Activated naive CD8-positive, alpha-beta T cell treated with anti-CD3 and anti-CD28 coated beads for 36 hours (primary cell): ENCODE measurements at places on chromosomes 2 and 18.

DNA sequence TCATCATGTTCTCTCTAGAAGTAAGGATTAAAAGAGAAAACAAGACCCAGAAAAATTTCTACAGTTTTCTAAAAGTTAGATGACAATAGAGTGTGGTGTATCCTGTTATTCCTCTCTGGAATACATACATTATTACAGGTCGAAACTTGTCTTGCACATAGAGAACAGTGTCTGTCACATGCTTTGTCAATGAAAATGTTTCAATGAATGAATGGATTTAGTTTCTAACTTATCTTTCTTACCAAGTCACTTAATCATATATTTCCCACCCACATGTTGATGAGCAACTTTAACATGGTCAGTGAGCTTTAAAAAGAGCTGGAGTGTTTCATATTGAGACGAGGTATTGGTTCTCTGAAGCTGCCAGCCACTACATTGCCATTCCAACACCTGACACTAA, 4.3 kb downstream of the DSG4 start:
- DNase-seq: no peak

GRCh38 chr2:240186191-240186725, 45.8 kb upstream of the OTOS start:
- DNase-seq: no peak

DNA sequence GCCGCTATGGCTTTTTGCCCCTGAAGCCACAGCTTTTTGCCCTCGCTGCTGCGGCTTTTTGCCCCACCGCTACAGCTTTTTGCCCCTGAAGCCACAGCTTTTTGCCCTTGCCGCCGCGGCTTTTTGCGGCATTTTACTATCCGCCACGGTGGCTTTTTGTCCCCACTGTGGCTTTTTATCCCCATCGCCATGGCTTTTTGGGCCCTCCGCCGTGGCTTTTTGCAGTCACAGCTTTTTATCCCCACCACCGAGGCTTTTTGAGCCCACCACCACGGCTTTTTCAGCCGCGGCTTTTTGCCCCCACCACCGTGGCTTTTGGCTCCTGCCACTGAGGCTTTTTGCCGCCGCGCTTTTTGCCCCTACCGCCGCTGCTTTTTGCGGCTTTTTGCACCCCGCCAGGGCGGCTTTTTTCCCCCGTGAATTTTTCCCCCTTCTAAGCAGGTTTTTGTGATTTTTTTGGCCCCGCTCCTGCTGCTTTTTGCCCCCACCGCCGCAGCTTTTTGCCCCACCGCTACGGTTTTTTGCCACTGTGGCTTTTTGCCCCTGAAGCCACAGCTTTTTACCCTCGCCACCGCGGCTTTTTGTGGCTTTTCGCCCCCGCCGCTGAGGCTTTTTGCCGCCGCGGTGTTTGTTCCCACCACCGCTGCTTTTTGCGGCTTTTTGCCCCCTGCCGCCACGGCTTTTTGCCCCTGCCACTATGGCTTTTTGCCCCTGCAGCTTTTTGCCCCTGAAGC, 2797.2 kb upstream of the TEKT4 start:
- DNase-seq: no peak

DNA sequence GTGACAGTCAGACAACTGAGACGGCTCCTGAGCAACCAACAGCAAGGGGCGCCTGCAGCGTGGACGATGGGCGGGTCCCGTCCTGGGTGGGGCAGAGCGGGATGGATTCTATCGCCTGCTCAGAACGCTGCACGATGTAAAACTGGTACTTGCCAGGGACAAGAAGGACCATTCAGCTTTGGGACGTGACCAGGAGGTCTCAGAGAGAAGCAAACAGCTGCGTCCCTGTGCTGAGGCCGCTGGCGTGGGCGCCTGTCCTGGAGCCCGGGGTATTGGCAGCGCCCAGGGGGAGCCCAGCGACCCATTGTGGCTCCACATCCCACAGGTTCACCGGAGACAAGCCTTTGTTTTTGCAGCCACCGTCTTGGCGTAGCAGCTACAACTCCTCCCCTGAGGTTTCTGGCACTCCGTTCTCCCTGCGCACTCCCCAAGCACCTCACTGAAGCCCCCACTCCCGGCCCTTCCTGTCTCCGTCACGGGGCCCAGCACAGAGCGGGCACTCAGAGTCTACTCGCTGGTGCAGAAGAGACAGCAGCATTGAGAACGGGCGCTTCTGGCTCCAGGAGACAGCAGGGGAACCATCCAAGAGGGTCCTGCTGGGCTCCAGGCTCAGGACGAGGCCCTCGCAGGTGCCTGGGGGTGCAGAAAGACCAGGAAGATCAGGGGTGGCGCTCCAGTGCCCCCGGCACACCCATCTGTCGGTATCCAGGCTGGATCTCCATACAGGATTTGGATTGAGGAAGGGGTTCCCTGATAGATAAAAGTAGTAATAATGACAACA, 22.1 kb upstream of the KCNG2 start:
- no peak for DNase-seq

GRCh38 chr2:142308744-142309143, 177.9 kb upstream of the LRP1B start:
- DNase-seq: no peak

GRCh38 chr2:158043181-158043948, 58.3 kb upstream of the UPP2 start:
- no peak for DNase-seq

GRCh38 chr2:160308915-160309314, 108.8 kb upstream of the ITGB6 start:
- no peak for DNase-seq

DNA sequence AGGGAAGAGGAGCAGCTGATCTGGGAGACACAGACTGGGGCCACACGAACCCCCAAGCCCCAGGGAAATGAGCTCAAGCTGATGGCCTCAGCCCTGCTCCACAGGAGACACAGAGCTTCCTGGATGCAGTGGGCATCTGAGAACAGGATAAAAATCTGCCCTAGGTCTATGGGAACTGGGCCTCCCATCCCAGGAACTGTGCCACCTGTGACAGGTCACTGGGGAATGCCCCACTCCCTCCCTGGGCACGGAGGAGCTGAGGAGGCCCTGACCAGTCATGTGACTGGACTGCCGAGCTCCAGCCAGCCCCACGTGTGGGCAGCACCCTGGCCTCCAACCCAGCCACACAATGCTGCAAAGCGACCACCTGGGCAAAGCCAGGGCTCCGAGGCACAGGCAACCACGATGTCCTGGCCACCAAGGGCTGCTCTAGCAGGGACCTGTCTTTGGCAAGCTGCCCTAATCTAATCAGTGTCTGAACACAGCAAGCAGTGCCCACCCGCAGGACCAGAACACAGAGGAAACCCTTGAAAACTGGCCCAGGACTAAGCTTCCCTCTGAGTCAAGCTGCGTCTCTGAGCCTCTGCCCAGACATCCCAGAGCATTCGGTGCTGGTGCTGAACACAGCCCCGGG, 57.8 kb upstream of the ID2 start:
- DNase-seq: no peak

DNA sequence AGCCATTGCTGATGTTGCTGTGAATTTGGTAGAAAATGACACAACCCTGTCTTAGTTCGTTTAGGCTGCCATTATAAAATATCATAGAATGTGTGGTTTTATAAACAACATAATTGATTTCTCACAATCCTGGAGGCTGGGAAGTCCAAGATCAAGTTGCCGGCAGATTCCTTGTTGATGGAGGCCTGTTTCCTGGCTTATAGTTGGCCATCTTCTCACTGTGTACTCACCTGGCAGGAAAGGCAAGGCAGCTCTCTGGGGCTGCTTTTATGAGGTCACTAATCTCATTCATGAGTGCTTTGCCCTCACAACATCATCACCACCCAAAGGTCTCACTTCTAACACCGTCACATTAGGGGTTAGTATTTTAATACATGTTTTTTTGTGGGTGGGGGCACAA, 58.4 kb downstream of the PHLPP1 start:
- DNase-seq: no peak

DNA sequence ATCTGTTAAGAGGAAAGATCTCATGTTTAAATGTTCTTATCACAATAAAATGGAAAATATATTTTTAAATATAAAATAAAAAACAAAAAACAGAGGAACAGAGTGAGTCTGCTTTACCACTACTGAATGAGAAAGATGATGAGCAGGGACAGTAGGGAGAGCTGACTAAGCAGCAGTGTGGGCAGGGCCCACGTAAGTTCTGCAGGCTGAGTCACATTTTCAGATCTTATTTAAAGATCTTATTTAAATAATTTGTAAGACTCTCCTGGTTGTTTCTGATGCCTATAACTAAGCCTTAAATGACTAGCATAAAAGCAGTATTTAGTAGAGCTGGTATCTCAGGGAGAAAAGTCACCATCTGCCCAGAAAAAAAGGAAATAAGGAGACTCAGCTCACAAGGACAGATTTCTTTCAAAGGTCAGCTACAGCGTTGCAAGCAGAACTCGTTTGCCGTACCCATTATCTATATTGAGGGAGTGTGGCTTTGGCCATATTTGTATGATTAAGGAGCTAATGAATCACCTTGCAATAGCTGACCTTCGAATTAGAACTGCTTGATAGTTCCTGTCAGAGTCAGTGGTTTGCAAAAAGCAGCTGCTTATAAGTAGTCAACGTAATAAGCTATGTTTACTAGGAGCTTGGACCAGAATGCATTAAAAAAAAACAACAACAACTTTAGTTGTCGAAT, 322.1 kb upstream of the CHAC2 start:
- DNase-seq: no peak

- DNase-seq: no peak
Observed at GRCh38 chr2:120683701-120684100, 52.0 kb upstream of the GLI2 start.

GRCh38 chr2:164554487-164554886, 66.8 kb downstream of the GRB14 start:
- DNase-seq: no peak

GRCh38 chr2:204869132-204869823, 324.0 kb downstream of the PARD3B start:
- no peak for DNase-seq

DNA sequence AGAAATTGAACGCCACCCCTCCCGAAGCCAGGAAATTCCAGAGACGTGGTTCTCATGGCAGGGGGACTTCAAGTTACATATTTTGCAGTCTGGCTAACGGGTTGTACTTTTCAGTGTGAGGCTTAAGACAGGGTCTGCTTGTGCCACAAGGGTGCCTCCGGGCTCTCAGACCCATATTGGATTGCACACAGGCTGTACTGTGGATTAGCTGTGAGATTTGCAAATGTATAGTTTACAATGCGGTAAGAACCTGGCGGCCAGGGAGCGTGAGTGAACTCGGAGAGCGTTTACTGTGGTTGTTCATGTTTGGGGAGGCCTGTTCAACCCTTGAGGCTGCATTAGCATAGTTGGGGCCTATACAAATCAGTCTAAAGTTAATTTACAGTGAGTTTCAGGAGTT, 143.9 kb upstream of the SIX2 start:
- DNase-seq: no peak

- no peak for DNase-seq
Observed at GRCh38 chr2:66561645-66562303, 126.8 kb downstream of the MEIS1 start.

GRCh38 chr2:121804340-121804739, 48.9 kb downstream of the TSN start:
- DNase-seq: no peak

- peak; percentile 75 for DNase-seq
Observed at GRCh38 chr2:97712693-97713295, 582 bp upstream of the ZAP70 start.

DNA sequence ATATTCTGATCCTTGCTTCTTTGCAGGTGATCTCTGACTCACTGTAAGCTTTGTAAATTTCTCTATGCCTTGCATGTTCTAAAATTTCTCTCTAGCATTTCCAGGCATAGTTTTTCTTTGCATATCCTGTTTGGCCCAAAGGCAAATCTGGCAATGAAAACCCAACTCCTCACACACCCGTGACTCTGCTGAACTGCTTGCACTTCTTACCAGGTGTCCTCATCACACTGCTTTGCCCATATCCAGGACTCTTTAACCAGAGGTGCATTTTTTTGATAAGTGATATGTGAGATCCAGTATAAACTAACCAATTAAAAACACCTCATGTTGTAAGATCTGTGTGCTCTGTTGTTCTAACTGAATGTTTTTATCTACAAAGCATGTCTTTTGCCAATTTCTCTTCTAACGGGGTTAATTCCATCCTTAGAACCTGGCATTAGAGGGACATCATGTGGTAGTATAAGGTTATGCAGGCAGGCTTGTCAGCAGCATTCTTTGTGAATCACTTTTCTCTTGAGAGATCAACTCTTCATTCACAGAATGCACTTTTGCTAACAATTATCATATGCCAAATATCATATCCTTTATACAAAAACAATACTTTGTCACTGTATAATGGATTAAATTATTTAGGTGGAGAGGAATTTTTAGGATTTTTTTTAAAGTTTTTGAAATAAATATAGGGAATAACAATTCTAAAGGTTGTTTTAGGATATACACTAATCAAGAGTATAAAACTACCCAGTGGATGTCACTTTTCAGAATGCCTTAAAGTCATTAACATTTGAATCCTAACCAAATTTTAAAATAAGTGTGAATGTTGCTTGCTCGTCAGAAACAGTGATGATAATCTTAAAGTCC, 20.8 kb upstream of the TMX3 start:
- DNase-seq: no peak

DNA sequence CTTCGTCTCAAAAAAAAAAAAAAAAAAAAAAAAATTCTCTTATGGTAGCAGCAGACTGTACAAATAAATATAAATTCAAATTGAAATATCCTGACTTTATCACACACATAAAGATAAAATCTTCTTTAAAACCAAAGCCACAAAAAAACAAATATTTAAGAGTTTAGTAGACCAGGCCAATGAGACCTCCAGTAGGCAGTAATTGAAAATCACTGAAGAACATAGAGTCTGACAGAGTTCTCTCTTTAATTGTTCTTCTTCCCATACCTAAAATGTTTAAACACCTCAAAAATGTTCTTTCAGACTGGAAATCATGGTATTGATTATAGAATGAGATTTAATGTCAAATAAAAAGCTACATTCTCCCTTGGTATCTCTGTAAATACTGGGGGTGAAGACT, 20.8 kb downstream of the PRPF40A start:
- DNase-seq: no peak

DNA sequence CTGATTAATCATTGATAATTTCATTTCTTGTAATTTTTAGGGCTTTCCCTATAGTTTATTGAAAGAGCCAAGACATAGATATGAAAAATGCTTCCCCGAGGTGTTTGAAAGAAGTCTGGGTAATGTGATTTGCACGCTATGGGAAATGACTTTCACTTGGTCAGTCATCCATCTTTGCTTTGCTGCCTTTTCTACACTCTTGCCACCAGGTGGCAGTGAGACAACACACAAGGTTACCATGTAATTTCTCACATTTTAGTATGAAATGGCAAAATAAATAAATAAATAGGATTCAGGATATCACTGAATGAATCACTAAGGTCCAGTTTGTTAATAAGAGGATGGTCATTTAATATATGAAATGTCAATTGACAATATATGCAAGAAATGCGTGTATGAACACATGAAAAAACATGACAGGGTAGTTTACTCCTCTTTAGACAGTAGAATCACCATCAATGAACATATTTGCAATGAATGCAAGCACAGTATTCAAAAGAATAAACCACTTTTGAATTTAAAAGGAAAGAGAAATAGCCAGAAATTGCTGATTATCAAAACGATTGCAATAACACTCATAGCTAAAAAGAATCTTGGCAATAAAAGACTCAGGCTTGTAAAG, 52.2 kb upstream of the KCNH7 start:
- no peak for DNase-seq
